ENCODE measurements at places on chromosomes 5 and 9.
A peak's percentile ranks its signal among the peaks of the same experiment; 100 is the strongest.

- DNase-seq, result peak; percentile 40
Measured at GRCh38 chr5:177446200-177447065, at the start of gene PRR7. Gene PRR7, plus strand, starts transcription at chr5:177446814. Its CDS starts 8,254 bp downstream, at chr5:177455068.

GRCh38 chr9:125878164-125878631 lies 131.0 kb downstream of the PBX3 start:
- DNase-seq, result no peak

DNA sequence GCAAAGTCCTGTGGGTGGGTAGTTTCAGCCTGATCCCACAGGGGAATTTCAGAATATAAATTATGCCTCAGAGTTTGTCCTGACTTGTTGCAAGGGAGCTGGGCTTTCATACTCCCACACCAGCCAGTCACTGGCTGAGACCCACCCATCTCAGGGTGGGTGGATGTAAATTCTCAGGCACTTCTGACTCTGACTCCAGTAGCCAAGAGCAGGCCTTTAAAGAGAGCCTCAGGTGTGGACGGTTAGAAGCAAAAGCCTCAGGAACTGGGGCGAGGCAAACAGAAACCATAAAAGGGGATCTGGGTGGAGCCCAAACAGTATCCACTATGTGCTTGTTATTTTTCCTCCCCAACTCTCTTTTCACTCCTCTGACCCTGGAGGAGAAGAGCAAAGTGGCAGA lies 28.6 kb upstream of the FBXW11 start:
- no peak for DNase-seq

- no peak for DNase-seq
Measured at GRCh38 chr5:76956033-76956432, 3.2 kb downstream of the CRHBP start.

DNA sequence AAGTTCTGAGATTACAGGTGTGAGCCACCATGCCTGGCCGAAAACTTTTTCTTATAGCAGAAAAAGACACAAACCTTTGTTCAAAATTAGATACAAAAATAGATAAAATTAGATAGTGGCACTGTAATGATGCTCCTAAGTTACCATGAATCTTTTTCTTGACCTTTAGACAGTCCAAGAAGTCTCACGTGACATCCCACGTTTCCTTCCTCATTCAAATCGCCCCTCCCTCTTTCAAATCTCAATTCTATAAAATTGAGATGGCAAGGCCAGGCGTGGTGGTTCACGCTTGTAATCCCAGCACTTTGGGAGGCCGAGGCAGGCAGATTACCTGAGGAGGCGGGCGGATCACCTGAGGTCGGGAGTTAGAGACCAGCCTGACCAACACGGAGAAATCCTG lies 7.7 kb upstream of the ZCCHC10 start:
- DNase-seq, result no peak

DNA sequence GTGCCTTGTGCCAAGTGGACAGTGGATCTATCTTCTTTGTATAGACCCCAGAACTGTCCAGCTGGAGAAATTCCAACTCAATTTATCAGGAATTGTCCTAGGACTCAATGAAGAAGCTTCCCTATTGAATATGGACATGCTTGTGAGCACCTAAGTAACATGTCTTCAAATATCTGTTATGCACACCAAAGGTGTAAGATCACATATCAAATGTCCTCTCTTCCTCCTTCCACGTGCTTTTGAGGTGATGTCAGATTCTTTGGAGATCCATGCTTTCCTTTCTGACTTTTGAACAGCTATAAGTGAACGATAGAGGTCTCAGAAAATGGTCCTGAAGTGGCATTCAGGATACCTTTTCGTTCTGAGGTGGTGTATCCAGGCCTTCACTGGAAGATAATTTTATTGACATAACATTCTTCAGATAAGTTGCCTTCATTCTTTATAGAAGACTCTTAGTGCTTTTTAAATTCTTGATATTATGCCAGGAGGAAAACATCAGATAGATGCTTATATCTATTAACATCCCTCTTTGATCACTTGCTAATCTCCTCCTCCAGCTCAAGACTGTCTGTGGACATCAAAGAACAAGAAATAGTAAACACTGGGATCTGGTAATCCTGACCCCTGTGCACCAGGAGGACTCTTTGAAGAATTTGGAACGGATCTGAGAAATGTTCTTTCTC lies 246.4 kb downstream of the SMARCA2 start:
- no peak for DNase-seq

DNA sequence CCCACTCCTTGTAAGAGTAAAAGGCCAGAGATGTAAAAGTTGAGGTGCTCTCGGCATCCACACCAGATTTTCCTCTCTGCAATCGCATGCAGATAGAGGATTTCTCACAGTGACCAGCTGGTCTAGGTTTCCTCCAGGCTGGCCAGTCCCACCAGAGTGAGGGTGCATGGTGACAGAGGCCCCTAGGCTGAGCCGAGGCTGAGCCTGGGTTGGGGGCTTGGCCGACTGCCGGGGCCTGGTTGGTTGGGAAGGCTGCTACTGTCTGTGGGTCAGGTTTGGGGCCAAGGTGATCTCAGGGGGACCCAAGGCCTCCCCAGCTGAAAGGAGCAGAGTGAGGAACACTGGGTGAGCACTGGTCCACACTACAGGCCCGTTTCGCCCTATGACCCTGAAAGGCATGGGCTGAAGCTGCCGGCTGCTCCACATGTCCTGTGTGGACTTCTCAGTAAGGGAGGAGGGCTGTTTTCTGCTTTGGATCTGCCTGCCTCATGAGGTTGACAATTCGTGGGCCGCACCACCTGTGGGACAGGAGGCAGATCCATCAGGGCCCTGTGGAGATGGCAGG lies 400.8 kb upstream of the IRX4 start:
- no peak for DNase-seq

GRCh38 chr5:64569858-64570257 lies 64.0 kb downstream of the RGS7BP start:
- no peak for DNase-seq

GRCh38 chr5:38825494-38825893 lies 20.3 kb upstream of the OSMR start:
- DNase-seq, result no peak

DNA sequence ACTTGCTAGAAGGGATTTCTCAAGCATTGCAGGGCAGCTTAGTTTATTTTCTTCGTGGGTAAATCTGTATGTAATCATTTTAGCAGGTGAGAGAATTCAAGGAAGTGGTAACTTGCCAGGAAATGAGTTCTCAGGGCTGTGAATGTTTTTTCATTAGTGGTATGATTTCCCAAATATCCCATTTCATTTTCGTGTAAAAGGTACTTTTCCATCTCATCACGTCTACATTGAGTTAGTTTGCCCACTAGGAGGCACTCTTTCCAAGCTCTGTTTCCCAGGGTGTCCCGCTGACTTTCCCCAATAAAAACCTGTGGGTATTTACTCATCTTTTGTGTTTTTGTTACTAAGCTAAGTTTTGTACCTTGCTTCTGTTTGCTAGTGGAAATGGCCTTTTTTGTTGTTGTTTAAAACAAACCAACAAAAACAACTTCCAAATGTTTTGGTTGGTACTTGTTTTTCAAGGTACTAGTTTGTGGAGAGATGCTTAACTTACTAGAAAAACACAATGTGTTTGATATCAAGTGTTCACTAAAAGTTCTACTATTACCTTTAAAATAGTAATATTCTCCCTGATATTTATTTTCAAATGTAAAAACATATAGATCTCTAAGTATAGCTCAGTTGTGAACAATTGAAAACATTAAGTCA lies 373.6 kb downstream of the ADGRV1 start:
- DNase-seq, result no peak

DNA sequence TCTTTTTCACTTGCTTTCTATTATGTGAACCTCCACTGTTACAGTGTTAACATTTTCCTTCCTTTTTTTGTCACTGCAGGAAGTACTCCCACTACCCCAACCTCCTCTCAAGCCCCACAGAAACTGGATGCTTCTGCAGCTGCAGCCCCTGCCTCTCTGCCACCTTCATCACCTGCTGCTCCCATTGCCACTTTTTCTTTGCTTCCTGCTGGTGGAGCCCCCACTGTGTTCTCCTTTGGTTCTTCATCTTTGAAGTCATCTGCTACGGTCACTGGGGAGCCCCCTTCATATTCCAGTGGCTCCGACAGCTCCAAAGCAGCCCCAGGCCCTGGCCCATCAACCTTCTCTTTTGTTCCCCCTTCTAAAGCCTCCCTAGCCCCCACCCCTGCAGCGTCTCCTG lies 18.8 kb downstream of the NUP214 start:
- DNase-seq, result no peak

- no peak for DNase-seq
Measured at GRCh38 chr5:137442660-137443059, 56.5 kb downstream of the SPOCK1 start.

DNA sequence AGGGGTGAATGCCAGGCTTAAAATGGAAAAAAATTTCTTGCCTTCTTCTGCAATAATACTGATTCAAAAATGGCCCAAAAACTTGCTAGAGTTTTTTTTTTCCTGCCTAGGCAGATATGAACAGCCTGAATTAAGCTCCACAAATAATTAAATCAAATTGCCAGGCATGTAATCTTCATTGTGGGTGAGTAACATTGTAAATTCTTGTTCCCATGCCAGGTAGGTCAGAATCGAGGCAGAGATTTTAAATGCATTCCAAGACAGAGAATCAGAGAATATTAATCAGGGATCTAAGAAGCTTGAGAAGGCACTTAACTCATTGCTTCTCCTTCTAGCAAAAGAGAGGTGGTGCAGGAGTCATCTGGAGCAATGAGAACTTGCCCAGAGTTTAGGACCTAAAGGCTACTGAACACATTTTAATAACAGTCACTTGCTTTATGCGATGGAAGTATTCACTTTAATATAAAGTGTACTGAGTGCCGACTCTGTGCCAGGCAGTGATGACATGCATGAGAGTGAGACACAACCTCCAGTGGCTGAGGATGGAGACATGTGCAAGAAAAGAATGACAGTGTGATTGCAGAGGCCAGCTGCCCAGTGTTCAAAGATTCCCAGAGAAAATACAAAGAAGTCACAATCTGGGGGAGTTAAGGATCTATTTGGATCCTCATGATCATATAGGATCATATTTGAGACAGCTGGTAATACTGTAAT lies 102.3 kb downstream of the APBA1 start:
- DNase-seq, result no peak

DNA sequence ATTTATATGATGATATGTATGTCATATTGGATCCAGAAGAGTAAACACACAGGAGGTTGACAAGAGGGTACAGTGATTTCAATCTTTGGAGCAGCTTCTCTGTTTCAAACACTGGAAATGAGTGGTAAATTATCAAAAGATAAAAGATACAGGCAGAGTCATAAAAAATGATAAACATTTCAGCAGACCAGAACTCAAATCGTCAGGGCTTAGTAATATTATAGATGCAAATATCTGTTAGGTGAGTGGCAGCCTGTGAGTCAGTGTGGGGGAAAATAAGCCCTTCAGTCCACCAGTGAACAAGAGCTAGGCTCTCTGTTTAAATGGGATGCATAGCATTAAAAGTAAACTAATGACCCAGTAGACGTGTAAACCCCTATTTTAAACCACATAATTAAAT lies 1378.1 kb downstream of the EFNA5 start:
- DNase-seq, result no peak

DNA sequence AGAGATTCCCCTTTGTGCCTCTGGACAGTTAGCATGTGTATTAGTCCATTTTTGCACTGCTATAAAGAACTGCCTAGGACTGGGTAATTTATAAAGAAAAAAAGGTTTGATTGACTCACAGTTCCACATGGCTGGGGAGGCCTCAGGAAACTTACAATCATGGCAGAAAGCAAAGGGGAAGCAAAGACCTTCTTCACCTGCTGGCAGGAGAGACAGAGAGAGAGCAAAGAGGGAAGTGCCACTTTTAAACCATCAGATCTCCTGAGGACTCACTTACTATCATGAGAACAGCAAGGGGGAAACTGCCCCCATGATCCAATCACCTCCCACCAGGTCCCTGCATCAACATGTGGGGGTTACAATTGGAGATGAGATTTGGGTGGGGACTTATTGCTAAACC lies 6.0 kb downstream of the CFAP90 start:
- no peak for DNase-seq

GRCh38 chr9:77960356-77961153 lies 71.1 kb downstream of the GNAQ start:
- DNase-seq, result no peak

DNA sequence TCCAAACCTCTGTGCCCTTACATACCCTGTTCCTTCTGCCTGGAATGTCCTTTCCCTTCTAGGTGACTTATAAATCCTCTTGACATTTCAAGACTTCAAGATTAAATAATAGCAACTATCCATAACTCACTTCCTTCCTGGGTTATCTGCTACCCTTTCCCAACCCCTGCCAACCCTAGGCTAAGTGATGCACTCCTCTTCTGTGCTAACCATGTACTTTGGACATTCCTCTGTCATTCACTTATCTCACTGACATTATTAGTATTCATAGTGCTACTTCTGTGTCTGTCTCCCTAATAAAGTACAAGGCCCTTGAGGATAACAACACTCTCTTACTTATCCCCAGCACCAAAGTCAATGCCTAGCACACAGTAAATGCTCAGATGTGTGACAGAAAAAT lies 307.1 kb downstream of the ENC1 start:
- DNase-seq, result no peak

DNA sequence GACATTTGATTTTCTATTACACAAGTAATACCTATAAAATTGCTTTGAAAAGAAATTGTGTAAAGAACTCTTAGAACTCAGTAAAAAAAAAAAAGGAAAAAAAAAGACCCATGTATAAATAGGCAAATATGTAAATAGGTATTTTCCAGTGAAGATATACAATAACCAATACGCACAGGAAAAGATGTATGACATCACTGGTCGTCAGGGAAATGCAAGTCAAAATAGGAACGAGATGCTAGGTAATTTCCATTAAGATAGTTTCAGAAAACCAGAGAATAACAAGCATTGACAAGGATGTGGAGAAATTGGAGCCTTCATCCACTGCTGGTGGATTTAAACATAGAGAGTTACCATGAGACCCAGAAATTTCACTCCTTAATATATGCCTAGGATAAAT lies 708.8 kb downstream of the MTRR start:
- no peak for DNase-seq

DNA sequence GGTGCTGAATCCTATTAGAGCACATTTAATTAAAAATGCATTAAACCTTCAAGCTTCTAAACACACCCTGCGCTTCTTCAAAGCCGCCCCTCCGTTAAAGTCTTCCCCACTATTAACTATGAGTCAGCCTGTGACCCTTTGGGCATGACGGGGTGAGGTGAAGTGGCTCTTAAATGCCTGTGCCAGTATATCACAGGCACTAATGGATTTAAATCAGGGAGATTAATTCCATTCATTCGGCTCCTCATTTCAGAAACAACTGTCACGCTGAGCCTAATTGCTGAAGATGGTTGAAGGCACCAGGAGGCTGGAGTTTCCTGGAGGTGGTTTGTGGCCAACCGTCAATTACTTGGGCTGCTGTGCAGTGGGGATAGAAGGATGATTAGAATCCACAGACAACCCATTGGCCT lies 192.6 kb upstream of the MSX2 start:
- DNase-seq, result no peak

Data from NCI-H510A treated with DMSO at 0.1 percent for 48 hours (cell line).